ENCODE measurements at places on chromosomes 4 and X.

- no peaks in the 10 kb centered on the region for H3K4me1 ChIP-seq
- peaks cover 27% of the 10 kb centered on the region for H3K36me3 ChIP-seq
- no peak overlapping the region for H3K4me3 ChIP-seq
- H3K27ac ChIP-seq: no peak overlapping the region
- no peak for DNase-seq
- no peaks in the 10 kb centered on the region for H3K27me3 ChIP-seq
Observed at GRCh38 chr4:119521268-119521667, 107.3 kb downstream of the PDE5A start.

- H3K4me3 ChIP-seq: peak overlapping the region; percentile 81
- no peaks in the 10 kb centered on the region for H3K27me3 ChIP-seq
- H3K36me3 ChIP-seq: peaks cover 6% of the 10 kb centered on the region
Observed at GRCh38 chrX:40099055-40099958, 1.5 kb upstream of the BCOR start.

GRCh38 chr4:52015366-52015765 lies 4.8 kb downstream of the LRRC66 start:
- H3K27me3 ChIP-seq: no peaks in the 10 kb centered on the region
- no peak overlapping the region for H3K27ac ChIP-seq
- no peaks in the 10 kb centered on the region for H3K36me3 ChIP-seq
- H3K4me1 ChIP-seq: no peaks in the 10 kb centered on the region
- DNase-seq: no peak

GRCh38 chr4:3874028-3874415 lies 107.8 kb downstream of the ADRA2C start:
- H3K4me3 ChIP-seq: no peak overlapping the region
- H3K36me3 ChIP-seq: peaks cover 9% of the 10 kb centered on the region
- no peak overlapping the region for H3K27ac ChIP-seq
- DNase-seq: no peak
- peaks cover 46% of the 10 kb centered on the region for H3K27me3 ChIP-seq

DNA sequence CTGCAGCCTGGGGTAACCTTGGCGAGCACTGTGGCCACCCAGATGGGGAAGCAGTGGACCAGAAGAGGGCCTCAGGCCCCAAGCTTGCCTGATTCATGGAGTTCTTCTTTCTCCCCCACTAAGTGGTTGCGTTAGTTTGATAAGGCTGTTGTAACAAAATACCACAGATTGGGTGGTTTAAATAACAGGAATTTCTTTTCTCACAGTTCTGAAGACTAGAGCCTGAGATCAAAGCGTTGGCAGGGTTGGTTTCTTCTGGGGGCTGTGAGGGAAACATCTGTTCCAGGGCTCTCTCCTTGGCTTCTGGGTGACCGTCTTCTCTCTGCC lies 105.7 kb upstream of the GATB start:
- no peak for DNase-seq
- peaks cover 3% of the 10 kb centered on the region for H3K4me1 ChIP-seq
- no peaks in the 10 kb centered on the region for H3K36me3 ChIP-seq
- no peak overlapping the region for H3K4me3 ChIP-seq

Data from activated CD8-positive, alpha-beta T cell treated with anti-CD3 and anti-CD28 coated beads, Interleukin-2, amount 10 ng/mL, durations not matched to agents 7 days and 5 days (primary cell).